ENCODE measurements at places on chromosomes 1 and 21.

GRCh38 chr21:32359719-32360260 lies 33.0 kb downstream of the URB1 start:
- no peak for DNase-seq

GRCh38 chr1:182120411-182121258 lies 59.1 kb upstream of the ZNF648 start:
- no peak for DNase-seq

DNA sequence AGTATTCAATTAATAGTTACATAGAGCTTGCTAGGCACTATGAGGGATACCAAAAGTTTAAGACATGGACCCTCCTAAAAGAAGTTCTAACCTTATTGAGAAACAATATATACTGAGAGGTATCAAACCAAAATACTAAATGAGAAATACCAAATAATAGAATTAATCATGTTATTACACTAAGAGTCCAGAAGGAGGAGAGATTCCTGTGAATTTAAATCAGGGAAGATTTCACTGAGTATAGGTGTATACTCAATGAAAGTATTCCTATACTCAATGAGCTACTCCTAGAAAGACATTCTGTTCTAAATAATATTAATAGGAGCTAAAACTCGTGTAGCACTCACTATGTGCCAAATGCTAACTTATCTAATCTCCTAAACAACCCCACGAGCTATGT lies 9.4 kb downstream of the CR1L start:
- DNase-seq = no peak

DNA sequence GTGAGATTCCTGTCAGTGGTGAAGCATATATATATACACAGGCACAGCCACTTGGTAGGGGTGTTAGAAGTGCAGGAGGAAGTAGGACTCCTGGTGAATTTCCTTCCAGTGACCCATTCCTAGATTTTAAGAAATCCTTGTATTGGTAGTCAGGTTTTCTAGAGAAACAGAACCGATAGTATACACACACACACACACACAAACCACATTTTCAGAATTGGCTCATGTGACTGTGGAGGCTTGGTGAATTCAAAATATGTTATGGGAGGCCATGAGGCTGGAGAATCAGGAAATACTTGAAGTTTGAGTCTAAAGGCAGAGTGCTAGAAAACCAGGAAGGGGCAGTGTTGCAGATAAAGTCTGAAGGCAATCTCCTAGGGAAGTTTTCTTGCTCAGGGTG lies 114.2 kb downstream of the FCRL5 start:
- DNase-seq = peak; percentile 2

GRCh38 chr1:240190881-240191401 lies 99.3 kb downstream of the FMN2 start:
- DNase-seq = peak; percentile 91

GRCh38 chr21:38080888-38081287 lies 164.6 kb upstream of the KCNJ6 start:
- no peak for DNase-seq

GRCh38 chr1:238991765-238992495 lies 394.4 kb upstream of the CHRM3 start:
- DNase-seq = peak; percentile 57

DNA sequence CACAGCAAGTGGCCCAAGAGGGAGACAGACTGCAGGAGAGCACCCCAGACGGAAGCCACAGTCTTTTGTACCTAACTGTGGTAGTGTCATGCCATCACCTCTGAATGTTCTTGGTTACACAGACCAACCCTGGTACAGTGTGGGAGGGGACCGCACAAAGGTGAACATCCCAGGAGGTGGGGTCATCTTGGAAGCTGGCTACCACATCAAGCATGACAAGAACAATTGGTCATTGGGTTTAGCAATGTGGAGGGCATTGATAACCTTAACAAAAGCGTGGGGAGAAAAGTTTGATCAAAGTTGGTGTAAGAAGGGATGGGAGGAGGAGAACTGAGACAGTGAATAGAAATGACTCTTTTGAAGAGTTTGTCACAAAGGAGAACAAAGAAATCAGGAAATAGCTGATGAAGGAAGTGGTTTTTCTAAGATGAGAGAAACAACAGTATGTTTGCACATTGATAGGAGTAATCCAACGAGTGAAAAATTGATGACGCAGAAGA lies 87.1 kb upstream of the CACNA1E start:
- DNase-seq = no peak

- no peak for DNase-seq
These were observed 80.1 kb downstream of the DISP3 start for GRCh38 chr1:11558871-11559590.

GRCh38 chr1:228042508-228042907 lies 35.7 kb downstream of the WNT3A start:
- DNase-seq = no peak

DNA sequence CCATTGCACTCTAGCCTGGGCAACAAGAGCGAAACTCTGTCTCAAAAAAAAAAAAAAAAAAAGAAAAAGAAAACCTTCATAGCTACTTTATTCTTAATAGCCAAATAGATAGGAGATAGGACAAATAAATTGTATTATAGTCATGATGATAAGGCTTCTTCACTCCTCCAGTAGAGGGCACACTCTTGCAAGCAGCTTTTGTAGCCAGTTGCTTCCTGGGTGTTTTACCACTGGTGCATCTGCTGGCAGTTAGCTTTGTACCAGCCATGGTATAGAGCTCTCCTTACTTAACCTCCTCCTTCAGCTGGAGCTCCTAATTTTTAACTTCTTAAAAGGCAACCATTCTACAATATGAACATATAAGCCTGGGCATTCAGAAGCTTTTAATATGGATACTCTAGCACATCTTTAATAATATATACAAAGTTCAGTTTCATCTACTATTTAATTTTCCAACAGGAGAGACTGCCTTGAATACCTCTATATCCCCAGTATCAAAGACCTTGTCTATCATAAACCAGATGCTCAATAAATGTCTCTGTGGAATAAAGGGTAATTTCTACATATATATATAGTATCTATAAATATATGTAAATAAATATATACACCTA lies 35.8 kb downstream of the EVI5 start:
- DNase-seq = peak; percentile 70

- DNase-seq = no peak
These were observed 232.1 kb downstream of the LMO4 start for GRCh38 chr1:87560601-87561360.

DNA sequence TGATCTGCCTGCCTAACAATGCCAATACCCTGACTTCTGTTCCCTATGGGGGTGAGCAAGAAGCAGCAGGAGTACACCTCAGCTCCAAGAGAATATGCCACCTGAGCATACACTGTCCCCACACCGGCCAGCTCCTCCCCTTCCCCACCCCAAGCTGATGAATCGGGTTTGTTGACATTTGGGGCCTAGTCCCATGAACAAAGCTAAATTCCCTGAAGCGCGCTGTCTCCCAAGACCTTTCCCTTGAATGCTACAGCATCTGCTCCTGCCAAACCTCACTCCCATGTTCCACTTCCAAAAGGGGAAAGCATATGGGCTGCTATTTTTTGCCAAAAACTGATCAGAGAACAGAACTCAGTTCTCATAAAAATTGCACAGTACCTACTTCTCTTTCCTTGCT lies 220.4 kb upstream of the CAMK1G start:
- DNase-seq = no peak

DNA sequence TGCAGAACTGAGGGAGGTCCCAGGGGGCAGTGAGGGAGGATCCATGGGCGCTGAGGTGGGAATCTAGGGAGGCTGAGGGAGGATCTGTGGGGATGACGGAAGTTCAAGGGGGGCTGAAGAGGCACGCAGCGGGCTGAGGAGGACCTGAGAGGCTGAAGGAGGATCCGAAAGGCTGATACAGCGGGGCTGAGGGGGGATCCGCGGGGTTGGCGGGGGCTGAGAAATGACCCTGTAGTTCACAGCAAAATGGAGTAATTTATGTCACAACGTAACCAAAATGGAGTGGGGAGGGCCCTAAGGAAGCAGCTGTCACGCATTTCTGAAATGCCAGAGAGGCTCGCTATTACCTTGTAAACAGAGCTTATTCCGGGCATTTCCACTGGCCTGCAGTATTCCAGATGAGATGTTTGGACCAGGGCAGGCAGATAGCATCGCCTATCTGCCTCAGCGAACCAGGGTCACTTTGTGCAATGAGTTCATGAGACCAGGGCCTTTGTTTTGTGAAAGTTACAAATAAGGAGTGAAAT lies 926 bp upstream of the MRPL55 start:
- DNase-seq = peak; percentile 51

DNA sequence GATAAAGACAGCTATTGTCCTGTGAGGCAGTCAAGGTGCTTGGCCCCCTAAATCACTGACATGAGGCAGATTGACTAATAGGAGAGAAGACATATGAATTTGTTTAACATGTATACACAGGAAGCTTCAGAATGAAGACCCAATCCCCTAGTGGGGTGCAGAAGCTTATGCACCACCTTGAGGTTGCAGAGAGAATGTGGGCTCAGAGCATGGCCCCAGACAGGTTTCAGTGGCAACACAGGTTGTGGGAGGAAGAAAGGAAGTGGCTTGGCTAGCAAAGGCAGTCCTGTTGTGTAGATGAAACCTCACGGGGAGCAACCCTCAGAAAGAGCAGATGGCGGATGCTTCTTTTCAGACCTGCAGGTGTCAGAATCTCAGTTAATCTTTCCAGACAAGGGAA lies 37.0 kb upstream of the PARP1 start:
- no peak for DNase-seq

DNA sequence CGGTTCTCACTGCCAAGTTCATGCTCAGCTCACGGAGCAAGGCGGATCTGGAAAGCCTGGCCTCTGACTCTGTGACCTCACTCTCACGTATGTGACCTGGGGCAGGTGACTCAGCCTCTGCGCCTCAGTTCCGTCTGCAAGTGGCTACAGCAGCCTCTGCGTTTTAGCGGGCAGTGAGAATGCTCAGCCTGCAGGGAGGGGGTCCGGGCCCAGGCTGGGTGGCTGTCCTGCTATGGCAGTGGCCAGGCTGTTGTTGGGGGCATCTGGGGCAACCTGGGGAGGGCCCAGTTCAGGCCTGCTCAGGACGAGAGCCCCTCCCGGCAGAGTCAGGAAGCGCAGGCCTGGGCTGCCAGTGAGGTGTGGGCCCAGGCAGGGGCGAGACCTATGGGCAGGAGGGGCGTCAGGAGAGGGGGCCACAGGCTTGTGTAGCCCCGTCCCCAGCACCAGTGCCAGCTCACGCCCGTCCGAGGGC lies 27.9 kb downstream of the ARHGEF16 start:
- DNase-seq = peak; percentile 67

DNA sequence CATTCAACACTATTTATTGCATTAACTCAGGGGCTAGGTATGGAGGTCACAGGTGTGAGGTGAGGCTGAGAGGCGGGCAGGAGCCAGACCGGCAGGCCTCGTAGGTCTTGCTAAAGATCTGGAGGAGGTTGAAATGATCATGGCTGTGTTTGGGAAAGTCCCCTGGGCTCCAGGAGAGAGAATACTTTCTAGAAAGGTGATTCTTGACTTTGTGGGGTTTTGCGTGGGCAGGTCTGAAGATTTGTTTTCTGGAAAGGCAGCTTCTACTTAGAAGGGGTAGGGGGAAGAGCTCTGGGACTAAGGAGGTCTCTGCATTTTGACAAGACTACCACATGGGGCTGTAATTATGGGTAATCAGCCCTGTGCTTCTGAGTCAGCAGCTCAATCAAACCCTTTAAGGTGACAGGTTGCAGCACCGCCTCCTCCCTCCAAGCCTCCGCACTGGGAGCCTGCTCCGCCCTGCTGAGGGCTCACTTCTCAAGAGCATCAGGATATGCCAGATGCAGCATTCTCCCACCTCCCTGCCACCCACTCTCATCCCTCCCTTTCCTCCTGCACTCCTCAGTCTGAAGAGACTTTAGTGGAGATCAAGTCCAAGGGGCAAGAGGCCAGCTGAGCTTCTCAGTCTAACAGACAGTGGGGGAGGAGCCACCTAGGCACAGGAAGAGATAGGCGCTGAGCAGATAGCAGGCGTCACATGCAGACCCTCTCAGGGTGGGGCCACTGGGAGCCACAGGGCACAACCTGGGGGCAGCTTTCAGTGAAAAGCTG lies 30.5 kb downstream of the SLC30A1 start:
- no peak for DNase-seq

DNA sequence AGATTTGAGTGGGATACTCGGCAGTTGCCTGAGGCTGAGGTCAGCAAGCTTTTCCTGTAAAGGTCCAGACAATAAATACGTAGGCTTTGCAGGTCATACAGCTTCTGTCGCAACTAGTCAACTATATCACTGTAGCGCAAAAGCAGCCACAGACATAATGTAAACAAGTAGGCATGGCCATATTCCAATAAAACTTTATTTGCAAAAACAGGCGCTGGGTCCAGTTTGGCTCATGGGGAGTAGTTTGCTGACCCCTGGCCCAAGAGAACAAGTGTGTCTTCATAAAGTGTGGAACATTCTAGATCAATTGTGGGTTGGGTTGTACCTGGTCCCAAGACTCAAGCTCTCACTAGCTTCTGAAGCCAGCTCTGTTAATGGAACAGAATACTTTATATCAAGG lies 78.8 kb downstream of the MIS18A start:
- no peak for DNase-seq

- no peak for DNase-seq
These were observed 56.5 kb downstream of the TRIM33 start for GRCh38 chr1:114454539-114454938.

- DNase-seq = no peak
These were observed 37.6 kb upstream of the IL19 start for GRCh38 chr1:206732992-206733391.

- no peak for DNase-seq
These were observed 31.2 kb downstream of the PRPF38A start for GRCh38 chr1:52435650-52436049.

GRCh38 chr1:117599286-117600221 lies 6.3 kb upstream of the TENT5C start:
- no peak for DNase-seq

GRCh38 chr1:34549199-34549598 lies 205.6 kb upstream of the GJB5 start:
- DNase-seq = peak; percentile 6

- peak; percentile 35 for DNase-seq
These were observed 184.5 kb upstream of the KAZN start for GRCh38 chr1:14413819-14414490.

GRCh38 chr1:2356401-2356800 lies 35.0 kb downstream of the MORN1 start:
- DNase-seq = no peak

- peak; percentile 23 for DNase-seq
These were observed 270.3 kb downstream of the RGS7 start for GRCh38 chr1:241086686-241087085.

GRCh38 chr1:119815361-119815760 lies 4.1 kb upstream of the REG4 start:
- DNase-seq = peak; percentile 46

GRCh38 chr1:161162052-161162451 lies 2.8 kb downstream of the USP21 start:
- DNase-seq = no peak

- no peak for DNase-seq
These were observed 125.3 kb upstream of the DNAH14 start for GRCh38 chr1:224804220-224804619.

GRCh38 chr1:231284441-231284840 lies 43.4 kb downstream of the GNPAT start:
- no peak for DNase-seq

DNA sequence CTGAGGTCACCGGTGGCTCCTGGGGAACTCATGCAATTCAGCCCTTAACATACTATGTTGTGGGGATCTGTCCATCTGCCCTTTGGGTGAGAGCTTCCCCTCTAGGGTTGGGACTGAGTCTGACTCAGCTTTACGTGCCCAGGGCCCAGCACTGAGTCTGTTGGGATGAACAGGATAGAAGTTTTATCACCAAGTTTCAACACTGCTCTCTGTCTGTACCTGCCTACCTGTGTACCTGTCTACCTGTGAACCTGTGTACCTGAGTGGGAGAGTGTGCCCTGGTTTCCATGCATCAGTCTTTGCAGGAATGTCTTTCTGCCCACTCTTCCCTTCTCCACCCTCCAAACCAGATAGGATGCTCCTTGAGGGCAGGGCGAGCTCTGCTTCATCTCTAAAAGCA lies 90.6 kb upstream of the POU3F1 start:
- DNase-seq = no peak

All from EL (cell line).